ENCODE measurements at places on chromosomes 2 and 18.

DNA sequence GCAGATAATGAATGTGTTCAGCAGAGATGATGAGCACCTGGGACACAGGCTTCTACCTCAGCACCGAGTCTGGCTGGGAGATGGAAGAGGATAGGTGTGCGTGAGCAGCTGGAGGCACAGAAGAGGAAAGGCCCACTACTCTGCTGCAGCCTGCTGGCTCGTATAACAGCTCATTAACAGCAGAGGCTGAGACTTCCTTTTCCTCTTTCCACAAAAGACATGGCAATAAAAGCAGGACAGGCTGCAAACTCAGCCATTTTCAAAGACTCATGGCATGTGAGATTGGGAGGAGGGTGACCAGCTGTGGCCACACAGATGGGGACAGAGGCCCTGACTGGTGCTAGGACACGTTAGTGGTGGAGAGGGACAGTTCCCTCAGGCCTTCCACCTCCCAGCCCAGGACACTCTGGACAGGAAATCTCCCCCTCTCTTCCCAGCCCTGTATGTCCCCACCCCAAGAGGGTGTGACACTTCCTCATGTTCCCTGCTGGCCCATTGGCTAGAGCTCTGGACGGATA lies 60.3 kb downstream of the CACNB4 start:
- no peak for DNase-seq

- no peak for DNase-seq
These were observed 16.4 kb upstream of the MARCHF7 start for GRCh38 chr2:159695795-159696448.

DNA sequence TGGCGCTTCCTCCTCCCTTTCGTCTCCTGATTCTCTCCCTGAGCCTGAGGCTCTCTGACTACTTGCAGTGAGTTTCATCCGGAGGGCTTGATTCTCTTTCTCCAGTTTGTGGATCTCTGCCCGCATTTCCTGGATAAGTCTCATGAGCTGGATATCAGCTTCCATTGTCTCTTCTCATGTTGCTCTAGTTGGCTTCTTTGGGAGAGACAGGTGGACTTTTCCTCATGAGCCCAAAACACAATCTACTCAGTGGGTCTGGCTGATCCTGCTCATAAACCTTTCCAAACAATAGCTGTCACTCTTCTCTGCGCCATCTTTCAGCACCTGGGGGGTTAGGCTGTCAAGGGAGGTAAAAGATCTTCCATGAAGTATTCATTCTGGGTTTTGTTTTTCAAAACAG lies at the start of gene CCDC195:
CCDC195 (minus strand) TSS at position 165 of the 400 bp plus-strand sequence; CDS start at position 165, 0 bp downstream.
- DNase-seq: no peak

GRCh38 chr2:55771612-55772011 lies 78.0 kb upstream of the PNPT1 start:
- DNase-seq: no peak

- DNase-seq: no peak
These were observed 21.8 kb upstream of the NT5DC4 start for GRCh38 chr2:112698834-112699515.

GRCh38 chr2:241568726-241569125 lies 10.2 kb downstream of the BOK start:
- no peak for DNase-seq

DNA sequence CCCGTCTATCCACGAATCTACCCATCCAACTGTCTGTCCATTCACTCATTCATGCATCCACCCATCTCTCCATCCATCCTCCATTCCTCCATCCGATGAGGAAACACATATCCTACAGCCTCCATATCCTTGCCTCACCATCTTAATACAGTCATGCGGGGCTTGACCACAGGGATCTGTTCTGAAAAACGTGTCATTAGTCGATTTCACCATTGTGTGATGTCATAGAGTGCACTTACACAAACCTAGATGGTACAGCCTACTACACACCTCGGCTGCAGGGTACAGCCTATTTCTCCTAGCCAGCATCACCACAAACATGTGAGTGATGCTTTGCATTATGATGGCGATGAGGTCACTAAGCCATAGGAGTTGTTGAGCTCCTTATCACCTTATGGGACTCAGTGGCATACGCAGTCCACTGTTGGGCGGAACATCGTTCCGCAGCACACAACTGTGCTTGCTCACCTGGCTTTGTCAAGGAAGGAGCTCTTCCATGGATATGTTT lies 1.9 kb upstream of the NT5DC4 start:
- no peak for DNase-seq

DNA sequence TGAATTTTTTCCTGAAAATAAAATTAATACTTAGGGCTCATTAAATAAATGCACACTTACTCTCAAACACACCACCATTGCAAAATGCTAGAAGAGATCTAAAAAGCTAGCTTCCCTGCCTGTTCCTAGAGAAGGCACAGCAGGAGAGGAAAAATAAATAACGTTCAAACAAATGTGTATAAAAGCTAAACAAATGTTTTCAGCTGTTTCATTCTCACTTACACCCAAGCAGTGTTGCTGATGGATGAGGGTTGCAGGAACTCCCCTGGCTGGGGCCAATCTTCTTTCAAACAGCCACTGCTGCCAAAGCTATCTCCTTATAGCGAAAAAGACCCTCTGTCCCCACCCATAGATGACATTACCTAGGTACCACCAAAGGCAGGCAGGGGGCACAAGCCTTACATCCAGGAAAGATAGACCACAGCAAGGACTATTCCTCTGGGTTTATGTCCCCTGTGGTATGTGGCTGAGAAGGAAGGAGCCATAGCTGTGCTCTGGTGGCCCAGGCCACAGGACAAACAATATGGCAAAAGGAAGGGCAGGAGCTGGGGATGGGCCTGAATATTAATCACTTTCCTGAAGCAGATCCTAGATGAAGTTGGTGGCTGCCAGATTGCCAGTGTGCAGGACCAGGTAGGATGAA lies 214.6 kb downstream of the TTC32 start:
- no peak for DNase-seq

GRCh38 chr18:80070825-80071224 lies 36.6 kb downstream of the RBFA start:
- DNase-seq: no peak

GRCh38 chr2:163658556-163658955 lies 77.3 kb downstream of the FIGN start:
- DNase-seq: no peak

DNA sequence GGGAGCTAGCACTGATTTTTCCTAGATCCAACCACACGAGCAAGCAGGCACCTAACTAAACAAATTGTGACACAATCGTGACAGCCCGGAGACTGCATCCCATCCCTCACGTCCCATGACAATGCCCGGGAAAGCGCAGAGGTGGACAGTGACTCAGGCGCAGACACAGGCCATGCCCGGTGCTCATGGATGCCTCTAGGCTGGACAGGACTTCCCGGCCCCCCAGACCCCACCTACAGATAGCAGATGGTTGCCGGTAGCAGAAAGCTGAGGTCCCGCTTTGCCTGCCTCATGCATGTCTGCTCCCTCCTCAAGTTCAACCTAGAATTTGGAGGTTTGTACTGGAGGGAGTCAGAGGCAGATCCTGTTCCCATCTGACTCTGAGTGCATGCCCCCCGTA lies 81.0 kb downstream of the TPO start:
- DNase-seq: no peak

- no peak for DNase-seq
These were observed 18.6 kb upstream of the NARS1 start for GRCh38 chr18:57640236-57640635.

DNA sequence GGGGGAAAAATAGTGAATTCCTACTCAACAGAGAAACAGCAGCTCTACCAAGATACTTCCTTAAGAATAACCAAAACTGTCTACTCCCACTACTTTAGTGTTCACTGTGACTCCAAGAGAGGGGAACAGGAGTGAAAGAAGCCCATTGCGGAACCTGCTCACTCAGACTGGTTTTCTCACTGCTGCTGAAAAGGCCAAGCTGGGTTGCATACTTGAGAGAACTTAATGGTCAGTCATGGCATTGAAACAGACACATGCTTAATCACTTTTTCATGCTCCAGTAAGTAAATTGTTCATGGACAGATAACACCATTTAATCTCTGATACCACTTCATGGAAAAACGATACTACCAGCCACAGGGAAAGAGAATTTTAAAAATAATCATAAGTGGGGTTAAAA lies 35.7 kb upstream of the SLC8A1 start:
- no peak for DNase-seq

DNA sequence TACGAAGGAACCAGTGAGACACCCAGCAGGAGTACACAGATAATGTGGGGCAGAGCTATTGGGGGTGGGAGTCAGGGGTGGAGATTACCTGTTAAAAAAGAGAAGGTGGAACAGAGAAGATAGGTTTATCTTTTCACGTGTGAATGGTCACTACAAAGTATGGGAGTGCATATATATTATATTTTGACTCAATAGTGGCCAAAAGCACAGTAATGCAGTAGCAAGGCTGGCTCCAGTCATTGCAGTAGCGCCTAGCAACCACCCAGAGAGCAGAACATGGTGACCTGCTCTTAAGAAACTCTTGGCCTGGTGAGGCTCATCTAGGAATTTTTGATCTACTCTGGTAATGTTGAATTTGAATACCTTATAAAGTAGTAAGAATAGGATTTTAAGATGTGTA lies 1.0 kb downstream of the IMPACT start:
- no peak for DNase-seq

- DNase-seq: no peak
These were observed 23.4 kb upstream of the CERS6 start for GRCh38 chr2:168432565-168433186.

DNA sequence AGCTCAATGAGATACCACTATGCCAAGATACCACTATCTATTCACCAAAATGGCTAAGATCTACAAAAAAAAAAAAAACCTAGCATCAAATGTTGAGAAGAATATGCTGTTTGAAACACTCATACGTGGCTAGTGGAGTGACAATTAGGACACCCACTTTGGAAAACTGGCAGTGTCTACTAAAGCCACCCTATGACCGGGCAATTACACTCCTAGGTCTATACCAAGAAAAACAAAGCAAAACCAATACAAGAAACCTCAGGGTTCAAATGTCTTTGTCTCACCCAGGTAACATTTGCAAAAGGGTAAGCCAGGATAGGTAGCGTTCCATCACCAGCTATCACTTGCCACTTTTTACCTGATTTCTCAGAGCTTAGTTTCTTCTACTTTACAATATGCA lies 123.6 kb upstream of the CAB39 start:
- no peak for DNase-seq

DNA sequence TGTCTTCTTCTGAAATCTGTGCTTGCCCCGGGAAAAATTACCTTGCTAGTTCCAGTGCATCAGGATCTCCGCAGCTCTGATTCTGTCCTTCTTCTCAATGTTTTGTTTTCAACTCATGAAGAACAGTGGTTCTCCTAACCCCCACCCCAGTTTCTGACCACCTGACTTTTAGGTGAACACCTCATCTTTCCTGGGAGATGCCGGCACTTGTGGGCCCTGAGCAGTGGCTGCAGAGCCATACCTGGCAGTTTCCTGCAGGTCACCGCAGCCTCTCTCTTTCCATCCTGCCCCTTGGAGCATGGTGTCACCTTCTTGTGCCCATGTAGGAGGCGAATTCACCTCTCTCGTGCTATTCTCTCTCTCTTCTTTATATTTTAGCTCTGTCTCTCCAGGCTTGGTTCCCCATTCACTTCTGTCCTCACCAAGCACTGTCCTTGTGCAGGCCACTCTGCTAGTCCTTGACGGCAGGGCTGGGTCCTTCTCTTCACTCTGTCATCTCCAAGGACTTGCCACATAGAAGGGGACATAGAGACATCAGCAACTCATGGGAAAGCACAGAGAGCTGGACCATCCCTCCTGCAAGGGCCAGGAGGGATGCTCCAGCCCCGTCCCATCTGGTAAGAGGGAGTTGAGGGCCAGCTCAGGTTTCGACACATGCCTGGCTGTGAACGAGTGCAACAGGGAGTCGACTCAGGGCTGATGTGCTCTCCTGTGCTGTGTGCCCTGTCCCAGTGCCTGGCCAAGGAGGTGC lies 59.1 kb downstream of the DDX1 start:
- no peak for DNase-seq

- DNase-seq: no peak
These were observed 187.5 kb downstream of the LTBP1 start for GRCh38 chr2:33134086-33134771.

DNA sequence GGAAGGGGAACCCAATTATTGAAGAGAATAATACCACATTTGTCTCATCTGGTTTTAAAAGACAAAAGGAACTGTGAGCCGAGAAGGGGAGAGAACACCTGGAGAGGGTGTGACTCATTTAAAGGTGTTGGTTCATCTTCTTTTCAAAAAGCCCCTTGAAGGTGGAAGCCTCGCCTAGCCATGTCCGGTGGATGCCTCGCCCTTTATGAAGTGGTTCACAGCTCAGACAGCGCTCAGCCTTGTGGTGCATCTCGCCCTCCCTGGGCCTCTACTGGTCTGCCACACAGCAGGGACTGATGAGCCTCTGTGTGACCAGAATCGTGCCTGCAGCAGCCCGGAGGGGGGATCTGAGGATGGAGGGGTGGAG lies 290.0 kb upstream of the CXCR4 start:
- DNase-seq: no peak

DNA sequence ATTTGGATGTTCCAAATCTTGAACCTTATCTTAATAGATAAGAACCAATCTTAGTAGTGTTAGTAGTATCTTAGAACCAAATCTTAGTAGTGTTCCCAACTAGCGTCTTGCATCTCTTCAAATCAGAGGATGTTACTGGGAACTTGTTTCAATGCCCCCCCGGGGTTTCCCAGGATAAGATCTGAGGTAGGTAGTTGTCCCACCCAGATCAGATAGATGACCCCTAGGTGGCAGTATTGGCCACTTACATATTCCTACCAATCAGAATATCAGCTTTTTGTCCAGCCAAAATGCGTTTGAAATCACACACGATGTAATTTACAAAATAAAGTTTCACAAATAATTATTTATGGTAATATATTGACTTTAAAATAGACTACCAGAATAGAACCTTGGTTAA lies 314.8 kb downstream of the MBD2 start:
- no peak for DNase-seq

- no peak for DNase-seq
These were observed 33.7 kb downstream of the SLC20A1 start for GRCh38 chr2:112679484-112679883.

Data from CD4-positive, alpha-beta T cell (primary cell).